ENCODE measurements at places on chromosomes 4 and X.

GRCh38 chr4:85928775-85929591, 430.9 kb downstream of the MAPK10 start:
- no peak for DNase-seq

DNA sequence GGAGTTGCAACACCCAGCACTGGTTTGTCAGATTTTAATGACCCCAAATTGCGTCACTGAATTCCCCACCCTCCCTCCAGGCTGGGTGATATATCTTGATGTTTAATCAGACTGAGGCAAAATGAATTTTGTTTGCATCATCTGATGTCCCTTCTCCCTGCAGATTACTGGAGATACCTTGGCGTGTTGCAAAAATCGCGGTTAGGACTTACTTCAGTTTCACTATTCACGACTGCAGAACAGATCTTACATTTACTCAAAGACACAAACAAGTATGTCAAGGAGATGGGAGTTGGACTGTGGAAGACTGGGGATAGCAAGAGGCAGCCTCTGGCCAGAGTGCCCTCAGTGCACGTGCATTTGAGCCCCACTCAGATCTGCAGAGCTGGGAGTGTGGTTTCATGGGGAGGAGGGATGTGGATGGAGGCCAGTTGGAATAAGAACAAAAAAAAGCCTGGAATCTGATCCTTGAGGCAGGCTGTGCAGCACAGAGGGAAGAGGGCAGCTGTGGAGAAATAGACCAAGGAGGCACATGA, 92.2 kb upstream of the MTM1 start:
- DNase-seq, result no peak

DNA sequence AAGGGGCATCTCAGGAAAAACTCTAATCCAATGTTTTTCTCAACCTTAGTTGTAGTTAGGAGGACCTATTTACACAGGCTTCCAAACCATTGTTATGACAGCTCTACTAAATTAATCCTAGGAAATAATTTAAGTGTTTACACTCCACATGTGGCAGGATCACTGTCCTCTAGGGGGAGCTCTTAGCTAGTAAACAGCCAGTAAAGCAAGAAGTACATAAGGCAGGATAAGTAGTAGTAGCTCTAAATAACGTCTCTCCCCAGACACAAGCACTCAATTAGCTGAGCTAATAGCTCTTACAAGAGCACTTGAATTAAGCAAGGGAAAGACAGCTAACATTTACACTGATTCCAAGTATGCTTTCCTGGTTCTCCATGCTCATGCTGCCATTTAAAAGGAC, 37.3 kb downstream of the NUDT11 start:
- DNase-seq, result no peak

GRCh38 chrX:70505451-70505841, 60.8 kb downstream of the DLG3 start:
- no peak for DNase-seq

- DNase-seq, result no peak
These were observed 31.9 kb downstream of the SETD7 start for GRCh38 chr4:139524062-139524631.

DNA sequence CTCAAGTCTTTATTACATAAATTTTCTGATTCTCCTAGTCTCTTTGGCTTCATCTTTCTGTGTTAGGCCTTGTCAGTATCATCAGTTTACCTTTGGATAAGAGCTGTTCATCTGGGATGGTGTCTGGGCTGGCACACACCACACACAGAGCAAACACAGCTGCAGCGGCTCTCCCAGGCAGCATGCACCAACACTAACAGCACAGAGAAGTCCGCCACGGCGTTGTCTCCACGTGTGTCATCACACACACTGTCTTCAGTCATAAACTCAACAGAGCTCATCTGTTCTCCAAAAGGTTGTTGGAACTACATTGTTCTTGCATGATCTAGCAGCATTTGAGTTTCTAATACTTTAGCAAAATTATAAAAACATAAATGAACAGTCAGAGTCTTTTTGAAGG, 851.9 kb upstream of the FRG1 start:
- no peak for DNase-seq

GRCh38 chr4:72857787-72858186, 211.7 kb downstream of the COX18 start:
- DNase-seq, result no peak
